ENCODE measurements at places on chromosomes 6 and 20.

- DNase-seq = no peak
Measured at GRCh38 chr6:20116792-20117191, 95.5 kb downstream of the MBOAT1 start.

GRCh38 chr6:15207923-15208322, 37.9 kb upstream of the JARID2 start:
- no peak for DNase-seq

- no peak for DNase-seq
Measured at GRCh38 chr6:10559522-10560152, 38.5 kb downstream of the GCNT2 start.

DNA sequence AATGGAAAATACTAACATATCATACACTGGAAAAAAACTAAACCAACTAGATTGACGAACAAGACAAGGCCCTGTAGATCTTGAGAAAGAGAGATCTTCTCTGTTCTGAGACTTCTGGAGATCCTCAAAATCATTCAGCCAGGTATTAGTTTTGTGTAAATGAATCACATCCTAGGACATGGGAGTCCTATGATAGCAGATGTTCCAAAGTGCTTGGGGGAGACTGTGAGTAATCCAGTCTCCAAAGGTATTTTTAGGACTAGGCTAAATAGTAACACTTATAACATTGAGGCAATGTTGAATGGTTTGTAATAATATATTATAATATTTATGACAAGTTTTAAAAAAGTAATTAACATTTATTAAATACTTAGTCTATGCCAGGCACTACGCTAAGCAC, 275.0 kb downstream of the BTBD9 start:
- no peak for DNase-seq

DNA sequence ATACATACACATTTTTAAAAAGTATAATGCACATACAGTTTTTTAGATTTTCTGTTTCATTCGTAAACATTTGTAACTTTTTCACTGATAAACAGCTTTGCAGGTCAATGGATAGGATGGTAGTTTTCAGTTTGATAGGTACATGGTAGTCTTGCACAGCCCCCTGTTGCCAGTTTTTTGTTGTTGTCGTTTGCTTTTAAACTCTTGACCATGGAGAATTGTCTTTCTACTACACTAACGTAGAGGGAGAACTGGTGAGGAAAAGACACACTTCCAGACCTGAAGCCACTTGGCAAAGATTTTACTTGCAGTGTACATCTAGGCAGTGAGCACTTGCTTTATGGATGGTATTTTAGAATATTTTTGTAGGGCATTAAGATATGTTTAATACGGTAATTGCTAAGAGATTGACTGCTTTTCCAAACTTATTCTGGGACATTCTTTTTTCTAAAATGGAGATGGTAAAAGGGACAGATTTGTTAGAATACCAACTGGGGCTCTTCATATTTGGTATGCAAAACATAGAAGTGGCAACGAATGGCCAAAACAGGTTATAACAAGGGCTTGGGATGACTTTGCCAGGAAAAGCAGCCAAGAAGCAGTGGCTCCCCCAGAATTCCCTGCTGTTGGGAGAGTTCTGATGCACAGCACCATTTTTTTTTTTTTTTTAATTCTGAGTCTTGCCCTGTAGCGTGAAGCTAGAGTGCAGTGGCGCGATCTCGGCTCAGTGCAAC, 1.5 kb downstream of the PYGB start:
- DNase-seq = no peak

DNA sequence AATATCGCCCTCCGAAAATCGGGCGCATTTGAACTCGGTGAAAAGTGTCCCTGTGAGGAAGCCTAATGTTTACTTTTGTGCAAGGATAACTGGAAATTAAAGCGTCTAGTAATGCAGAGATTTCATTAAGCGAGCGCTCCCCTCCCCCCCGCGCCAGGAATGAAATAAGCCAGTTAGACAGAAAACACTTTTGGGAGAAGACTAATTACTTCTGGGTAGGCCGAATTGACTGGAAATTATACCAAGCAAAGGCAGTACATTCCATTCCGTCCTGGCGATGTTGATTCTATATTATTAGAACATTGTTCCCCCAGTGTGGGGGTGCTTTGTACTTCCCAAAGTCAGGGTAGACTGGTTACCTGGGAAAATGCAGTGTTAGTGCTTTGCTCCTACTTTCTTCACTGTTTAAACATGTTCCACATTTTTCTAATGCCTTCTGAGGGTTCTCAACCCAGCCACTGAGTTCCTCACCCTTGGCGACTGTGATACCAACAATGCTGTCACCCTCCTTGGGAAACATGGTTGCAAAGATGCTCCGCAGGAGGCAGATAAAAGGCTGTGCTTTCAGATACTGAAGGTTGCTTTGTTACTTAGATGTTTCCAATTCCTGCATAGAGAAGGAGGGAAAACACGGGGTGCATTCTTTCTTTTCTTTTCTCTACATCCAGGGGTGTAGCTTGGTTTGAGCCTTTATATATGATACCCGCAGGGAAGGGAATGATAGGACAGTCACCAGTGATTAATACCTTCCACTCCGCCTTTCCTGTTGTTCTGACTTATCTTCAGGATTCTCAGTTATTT, 2.6 kb downstream of the GJA1 start:
- DNase-seq = peak; percentile 67

- DNase-seq = no peak
Measured at GRCh38 chr6:32764048-32764447, 716 bp upstream of the HLA-DQB2 start.

- DNase-seq = no peak
Measured at GRCh38 chr20:41643504-41643938, 25.3 kb upstream of the CHD6 start.

GRCh38 chr20:40900666-40901215, 127.9 kb upstream of the TOP1 start:
- no peak for DNase-seq

DNA sequence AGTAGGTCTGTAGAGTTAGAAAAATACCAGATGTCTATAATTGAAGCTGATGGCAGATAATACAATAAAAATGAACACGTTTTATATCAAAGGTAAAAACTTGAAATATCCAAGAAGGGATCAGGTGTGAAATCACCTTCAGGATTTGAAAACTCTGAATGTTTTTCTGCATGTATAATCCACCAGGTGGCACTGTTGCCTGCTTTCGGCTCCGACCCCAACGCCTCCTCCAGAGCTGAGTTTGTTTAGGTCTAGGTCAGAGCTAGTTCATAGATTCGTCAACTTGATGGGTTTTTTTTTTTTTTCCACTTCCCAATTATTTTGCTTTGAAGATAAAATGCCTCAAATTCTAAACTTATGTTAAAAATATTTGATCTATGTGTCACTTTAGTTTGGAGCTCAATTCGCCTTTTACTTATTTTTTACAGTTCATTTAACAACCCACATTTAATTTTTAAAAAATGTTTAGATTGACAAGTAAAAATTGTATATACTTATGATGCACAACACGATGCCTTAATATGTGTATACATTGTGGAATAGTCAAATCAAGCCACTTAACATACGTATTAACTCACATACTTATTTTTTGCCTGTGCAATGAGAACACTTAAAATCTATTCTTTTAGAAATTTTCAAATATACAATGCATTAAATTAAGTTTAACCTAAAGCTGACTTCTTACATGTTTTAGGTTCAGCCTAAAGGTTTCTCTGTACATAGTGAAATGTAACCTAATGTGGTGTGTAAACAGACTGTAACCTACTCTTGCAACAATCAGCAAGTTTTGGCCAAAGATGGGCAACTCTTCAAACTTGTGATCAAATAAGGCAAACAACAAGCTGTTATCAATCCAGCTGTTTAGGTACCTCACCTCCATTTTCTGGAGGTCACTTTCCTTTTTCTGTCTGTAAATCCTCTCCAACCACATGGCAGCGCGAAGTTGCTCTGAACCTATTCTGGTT, 39.4 kb upstream of the ENPP4 start:
- DNase-seq = peak; percentile 23

DNA sequence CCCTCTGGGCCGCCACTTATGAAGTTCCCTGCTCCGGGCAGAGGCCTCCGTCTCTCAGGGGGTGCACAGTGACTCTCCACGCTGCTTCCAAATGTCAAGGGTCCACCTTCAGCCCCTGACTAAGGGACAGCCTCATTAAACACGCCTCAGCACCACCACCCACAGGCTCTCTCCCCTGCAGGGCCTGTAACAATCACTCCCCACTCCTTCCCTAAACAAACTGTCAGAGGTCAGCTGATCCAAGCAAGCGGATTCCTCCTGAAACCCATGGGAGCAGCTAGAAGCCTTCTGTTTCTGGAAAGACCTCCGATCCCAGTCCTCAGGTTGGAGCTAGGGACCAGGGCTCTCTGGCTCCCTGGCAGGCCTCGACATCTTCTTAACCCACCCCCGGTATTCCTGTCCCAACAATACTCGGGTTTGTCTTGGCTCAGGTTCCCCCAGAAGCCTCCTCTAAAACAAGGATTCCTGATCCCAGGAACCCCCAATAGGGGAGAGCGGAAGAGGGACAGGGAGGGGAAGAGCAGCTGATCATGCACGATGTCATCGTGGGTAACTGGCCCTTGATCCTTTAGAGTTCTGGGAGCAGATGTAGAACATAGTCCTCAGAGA, 181.0 kb downstream of the ZNF217 start:
- DNase-seq = no peak

GRCh38 chr6:89081129-89081422, 525 bp downstream of the PNRC1 start:
- DNase-seq = no peak

- DNase-seq = no peak
Measured at GRCh38 chr6:39430871-39431523, 108.5 kb upstream of the KCNK16 start.

GRCh38 chr6:37303891-37304503, 46.1 kb upstream of the TMEM217 start:
- peak; percentile 15 for DNase-seq

GRCh38 chr20:59586613-59587012, 17.7 kb upstream of the PHACTR3 start:
- no peak for DNase-seq

DNA sequence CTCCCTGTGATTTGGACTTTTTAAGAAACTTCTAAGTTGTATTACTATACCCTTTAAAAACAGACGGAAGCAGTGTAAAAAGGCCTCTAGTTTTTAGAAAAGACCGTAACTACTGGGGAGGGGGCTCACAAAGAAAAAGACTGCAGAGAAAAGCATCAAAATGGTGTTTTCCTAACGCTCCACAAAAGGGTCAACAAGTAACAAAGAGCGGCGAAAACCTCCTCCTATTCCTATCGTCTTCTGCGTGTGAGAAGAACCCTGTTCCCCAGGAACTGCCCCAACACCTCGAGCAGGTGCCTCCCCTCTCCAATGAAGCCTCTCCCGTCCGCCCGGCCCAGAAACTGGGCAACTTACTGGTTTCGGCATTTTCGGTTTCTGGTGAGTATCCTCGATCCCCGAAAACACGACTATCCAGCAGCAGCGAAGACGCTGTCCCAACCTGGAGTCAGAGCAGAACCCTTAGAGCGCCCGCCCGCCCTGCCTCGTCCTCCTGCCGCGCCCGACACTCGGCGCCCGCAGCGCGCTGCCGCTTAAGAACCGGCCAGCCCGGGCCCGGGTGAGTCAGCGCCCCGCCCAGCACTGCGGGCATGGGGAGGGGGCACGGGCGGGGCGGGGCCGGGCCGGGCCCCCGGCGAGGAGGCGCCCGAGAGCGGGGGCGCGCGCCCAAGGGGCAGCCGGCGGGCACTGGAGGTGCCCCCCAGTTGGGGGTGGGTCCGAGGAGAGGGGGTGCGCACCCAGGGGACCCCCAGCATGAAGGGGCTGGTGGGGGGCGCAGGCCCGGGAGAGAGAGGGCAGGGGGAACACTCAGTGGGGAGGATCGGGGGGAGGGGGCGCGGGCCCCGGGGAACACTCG, 1.2 kb downstream of the EZR start:
- no peak for DNase-seq

DNA sequence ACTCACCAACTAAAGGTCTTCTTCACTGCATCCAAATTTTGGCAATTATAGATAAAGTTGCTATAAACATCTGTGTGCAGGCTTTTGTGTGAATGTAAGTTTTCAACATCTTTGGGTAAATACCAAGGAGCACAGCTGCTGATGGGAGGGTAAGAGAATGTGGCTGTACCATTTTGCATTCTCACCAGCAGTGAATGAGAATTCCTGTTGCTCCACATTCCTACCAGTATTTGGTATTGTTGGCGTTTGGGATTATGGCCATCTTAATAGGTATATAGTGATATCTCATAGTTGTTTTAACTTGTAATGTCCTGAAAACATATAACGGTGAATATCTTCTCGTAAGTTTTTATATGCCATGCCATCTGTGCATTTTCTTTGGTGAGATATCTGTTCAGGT, 69.3 kb downstream of the ILRUN start:
- DNase-seq = no peak

DNA sequence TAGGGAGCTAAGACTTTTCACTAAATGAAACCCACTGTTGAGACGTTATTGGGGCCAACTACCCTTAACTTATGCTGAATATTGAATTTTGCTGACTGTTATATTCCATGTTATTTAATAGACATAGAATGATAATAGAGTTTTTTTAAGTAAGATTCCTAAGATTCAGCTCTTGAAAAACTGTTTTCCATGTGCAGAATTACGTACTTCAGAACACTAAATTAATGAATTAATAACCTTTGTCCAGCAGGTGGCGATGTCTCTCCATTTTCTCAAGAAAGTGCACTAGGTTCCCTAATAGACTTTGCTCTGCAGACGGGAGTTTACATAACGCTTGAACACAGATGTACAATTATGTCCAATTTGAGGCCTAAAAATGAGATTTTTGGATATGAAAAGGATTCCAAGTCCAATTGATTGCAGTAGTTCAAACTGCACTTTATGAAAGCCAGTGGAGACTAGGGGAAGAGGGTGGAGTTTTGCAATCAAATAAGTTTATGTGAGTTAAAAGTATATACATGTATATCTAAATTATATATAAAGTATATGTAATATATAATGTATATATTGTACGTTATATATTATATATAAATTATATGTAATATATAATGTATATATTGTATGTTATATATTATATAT, 282.1 kb downstream of the UST start:
- peak; percentile 81 for DNase-seq

- no peak for DNase-seq
Measured at GRCh38 chr20:40894237-40894630, 134.4 kb upstream of the TOP1 start.

DNA sequence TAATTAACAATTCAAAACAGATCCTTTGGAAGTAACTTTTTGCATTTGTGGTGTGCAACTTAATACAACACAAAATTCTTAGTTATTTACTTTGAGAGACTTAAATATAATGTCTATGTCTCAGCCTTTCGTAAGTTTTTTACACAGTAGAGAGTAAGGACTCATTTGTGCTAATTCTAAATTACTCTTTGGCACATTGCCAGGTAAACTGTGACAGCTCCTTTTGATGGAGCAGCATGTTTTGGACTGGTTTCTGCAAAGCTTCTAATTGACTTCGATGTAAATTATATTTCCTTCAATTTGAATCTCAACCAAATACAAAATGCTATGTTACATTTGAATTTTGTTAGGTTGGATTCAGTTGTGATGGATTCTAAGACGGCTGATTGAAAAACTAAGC, 450.7 kb upstream of the OPRM1 start:
- DNase-seq = no peak

DNA sequence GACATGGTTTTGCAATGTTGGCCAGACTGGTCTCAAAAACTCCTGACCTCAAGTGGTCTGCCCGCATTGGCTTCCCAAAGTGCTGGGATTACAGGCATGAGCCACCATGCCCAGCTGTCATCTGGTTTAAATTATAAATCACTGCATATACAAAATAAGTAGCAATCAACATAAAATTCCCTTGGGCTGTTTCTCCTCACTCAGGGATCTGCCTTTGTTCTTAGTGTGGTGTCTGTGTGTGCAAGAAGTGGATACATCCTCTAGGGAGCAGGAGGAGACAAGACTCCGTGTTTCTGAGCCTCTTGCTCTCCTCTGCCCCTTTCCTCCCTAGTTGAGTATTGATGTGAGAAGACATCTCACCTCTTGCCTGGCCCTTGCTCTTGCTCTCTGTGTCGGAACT, 65.2 kb upstream of the ADGRF4 start:
- DNase-seq = no peak
